ENCODE measurements at places on chromosomes 13 and 19. TPM values are rescaled to one million over a fixed set of nuclear protein-coding genes. Genes with fewer than 3 reads are reported as not detected.

GRCh38 chr13:97298816-97299215 lies 76.7 kb downstream of the MBNL2 start:
- H3K4me1 ChIP-seq: peaks cover 61% of the 10 kb centered on the region
- no peaks in the 10 kb centered on the region for H3K36me3 ChIP-seq
- H3K4me3 ChIP-seq: no peak overlapping the region
- no peaks in the 10 kb centered on the region for H3K27me3 ChIP-seq

LAIR2 gene
- total RNA-seq: not detected

DNA sequence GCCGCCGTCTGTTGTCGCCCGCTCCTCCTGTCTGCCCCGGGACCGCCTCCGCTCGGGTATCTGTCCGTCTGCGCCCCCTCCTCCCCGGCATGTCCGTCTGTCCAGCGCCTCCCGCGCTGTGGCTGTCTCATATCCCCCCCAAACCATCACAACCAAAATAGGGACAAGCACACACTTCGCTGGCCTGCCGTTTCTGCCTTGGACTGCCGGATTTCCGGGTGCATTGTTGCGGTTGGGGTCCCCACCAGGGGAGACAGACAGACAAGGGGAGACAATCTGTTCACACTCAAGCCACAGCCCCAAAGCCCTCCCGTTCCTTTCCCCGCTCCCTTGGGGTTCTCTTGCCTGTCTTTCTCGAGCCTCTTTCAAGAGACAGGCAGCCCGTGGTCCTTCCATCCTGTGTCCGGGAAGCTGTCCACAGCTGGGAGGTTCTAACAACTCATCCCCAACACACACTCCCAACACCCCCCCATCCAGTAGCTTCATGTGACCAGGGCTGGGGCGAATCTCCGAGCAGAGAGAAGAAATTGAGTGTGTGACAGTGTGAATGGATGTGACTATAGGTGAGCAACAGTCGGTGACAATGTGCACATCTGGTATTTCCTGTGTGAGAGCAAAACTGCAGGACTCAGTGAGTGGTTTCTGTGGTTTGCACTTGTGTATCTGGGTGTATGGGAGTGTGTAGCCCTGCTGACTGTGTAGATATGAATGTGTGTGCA lies 16.5 kb upstream of the FOSB start:
- H3K4me1 ChIP-seq: peaks cover 36% of the 10 kb centered on the region
- no peaks in the 10 kb centered on the region for H3K36me3 ChIP-seq
- peak overlapping the region; percentile 59 for H3K4me3 ChIP-seq
- peak overlapping the region; percentile 76 for H3K27ac ChIP-seq

- H3K36me3 ChIP-seq: peaks cover 19% of the 10 kb centered on the region
- H3K27me3 ChIP-seq: no peaks in the 10 kb centered on the region
- no peak overlapping the region for H3K4me3 ChIP-seq
- peak; percentile 57 for DNase-seq
Observed at GRCh38 chr13:36847606-36848005, 28.6 kb downstream of the RFXAP start.

DNA sequence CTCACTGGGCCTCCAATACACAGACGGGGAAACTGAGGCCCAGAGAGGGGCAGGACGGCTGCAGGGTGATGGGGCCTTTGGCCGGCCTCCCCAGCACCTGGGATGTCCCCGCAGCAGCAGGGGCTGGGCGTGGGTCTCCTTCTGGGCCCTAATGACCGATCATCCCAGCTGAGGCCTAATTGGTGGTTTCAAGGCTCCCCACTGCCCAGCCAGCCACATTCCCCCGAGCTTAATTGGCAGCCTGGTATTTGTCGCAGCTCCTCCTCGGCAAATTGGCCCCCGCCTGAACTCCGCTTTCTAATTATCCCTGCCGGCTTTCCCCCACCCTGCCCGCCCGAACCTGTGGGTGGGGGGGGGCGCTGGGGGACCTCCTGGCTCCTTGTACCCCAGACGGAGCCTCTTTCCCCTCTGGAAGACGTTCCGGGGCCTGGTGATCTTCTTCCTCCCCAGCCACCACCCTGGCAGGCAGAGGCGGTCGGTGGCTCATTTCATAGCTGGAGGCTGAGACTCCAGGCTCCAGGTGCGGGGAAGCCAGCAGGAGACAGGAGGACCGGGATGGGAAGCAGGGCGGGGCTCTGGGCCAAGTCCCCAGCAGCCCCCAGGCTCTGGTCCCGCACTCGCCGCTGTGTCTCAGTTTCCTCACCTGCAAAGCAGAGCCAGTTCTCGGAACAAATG lies 27.2 kb upstream of the WDR18 start:
- H3K4me1 ChIP-seq: peaks cover 36% of the 10 kb centered on the region
- H3K36me3 ChIP-seq: peaks cover 13% of the 10 kb centered on the region
- no peak overlapping the region for H3K4me3 ChIP-seq
- peaks cover 22% of the 10 kb centered on the region for H3K27me3 ChIP-seq
- H3K27ac ChIP-seq: no peak overlapping the region

CRLF1 gene
- total RNA-seq: 12.6 TPM

DNA sequence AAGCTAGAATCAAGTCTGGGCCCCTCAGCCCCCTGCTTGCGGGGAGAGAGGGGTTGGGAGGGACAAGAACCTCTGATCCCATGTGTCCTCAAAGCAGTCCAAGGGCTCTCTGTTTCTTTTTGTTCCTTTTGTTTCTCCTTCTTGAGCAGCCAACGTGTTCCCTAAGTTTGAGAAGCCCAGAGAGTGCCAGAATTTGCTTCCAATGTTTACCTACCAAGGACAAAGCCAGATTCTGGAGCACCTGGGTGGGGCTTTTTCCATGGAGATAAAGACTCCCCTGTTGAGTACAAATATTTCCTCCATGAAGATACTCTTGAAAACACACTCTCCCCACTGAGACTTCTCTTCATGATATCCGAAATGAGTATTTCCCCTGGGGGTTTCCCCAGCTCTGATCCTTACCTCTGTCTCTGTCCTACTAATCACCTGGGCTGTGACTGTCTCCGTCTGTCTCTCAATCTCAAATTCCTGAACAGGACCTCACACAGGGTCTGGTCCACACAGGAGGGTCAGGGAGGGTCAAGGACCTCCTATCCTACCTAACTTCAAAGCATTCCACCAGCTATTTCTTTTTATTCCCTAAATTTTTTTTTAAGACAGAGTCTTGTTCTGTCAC lies 27.4 kb downstream of the CD177 start:
- peak overlapping the region; percentile 70 for H3K27ac ChIP-seq
- no peaks in the 10 kb centered on the region for H3K36me3 ChIP-seq
- H3K4me1 ChIP-seq: peaks cover 9% of the 10 kb centered on the region
- no peak overlapping the region for H3K4me3 ChIP-seq
- DNase-seq: peak; percentile 58
- no peaks in the 10 kb centered on the region for H3K27me3 ChIP-seq

DNA sequence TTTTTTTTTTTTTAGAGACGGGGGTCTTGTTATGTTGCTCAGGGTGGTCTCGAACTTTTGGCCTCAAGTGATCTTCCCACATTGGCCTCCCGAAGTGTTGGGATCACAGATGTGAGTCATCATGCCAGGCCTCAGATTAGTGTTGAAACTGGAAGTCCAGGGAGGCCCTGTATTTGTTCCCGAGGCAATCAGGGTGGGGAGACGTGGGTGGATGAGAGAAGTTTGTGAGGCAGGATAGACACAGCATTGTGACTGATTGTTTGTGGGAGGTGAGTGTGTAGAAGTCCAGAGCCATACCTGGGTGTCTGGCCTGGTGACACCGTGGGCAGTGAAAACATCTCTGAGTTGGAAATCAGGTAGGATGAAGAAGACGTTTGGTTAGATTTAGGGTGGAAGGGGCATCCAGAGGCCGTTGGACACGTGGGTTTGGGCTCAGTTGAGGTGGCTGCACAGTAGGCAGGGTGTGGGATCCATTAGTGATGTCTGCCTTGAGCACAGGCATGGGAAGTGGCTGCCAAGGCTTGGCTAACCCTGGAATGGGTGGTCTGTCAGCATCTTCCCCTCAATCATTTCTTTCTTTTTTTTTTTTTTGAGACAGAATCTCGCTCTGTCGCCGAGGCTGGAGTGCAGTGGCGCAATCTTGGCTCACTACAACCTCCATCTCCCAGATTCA lies 12.4 kb downstream of the RTN2 start:
- H3K4me1 ChIP-seq: peaks cover 9% of the 10 kb centered on the region
- no peak for DNase-seq
- H3K27ac ChIP-seq: no peak overlapping the region
- H3K4me3 ChIP-seq: no peak overlapping the region
- H3K27me3 ChIP-seq: no peaks in the 10 kb centered on the region

- no peak overlapping the region for H3K27ac ChIP-seq
- H3K4me1 ChIP-seq: peaks cover 33% of the 10 kb centered on the region
- no peak overlapping the region for H3K4me3 ChIP-seq
- no peaks in the 10 kb centered on the region for H3K27me3 ChIP-seq
Observed at GRCh38 chr13:43545317-43545874, 241.4 kb downstream of the ENOX1 start.

SMIM44 gene
- total RNA-seq: not detected

All from stomach (tissue), 19 donors.